Fibroblast of lung (primary cell): ENCODE measurements at places on chromosomes 2 and 18. TPM values are rescaled to one million over a fixed set of nuclear protein-coding genes. Genes with fewer than 3 reads are reported as not detected.

DSC3 gene
- 0.01 and 0.02 TPM in 2 replicates for polyA plus RNA-seq

DSG1 gene
- not detected in 2 replicates for polyA plus RNA-seq

PSMA8 gene
- polyA plus RNA-seq, result not detected in 2 replicates

PIEZO2 gene
- 1.2 and 6.9 TPM in 2 replicates for polyA plus RNA-seq

REG3A gene
- polyA plus RNA-seq, result not detected in 2 replicates

GRHL1 gene
- 0.65 and 0.69 TPM in 2 replicates for polyA plus RNA-seq

RAB11FIP5 gene
- polyA plus RNA-seq, result 27.7 TPM in 2 replicates

UGT1A4 gene
- polyA plus RNA-seq, result not detected in 2 replicates

ZFP36L2 gene
- 26.7 and 29.6 TPM in 2 replicates for polyA plus RNA-seq

CHRNA1 gene
- polyA plus RNA-seq, result 0.73 and 1.1 TPM in 2 replicates

PKDCC gene
- polyA plus RNA-seq, result 48.4 and 70.3 TPM in 2 replicates

SGO2 gene
- 6.9 and 15.5 TPM in 2 replicates for polyA plus RNA-seq

C2orf15 gene
- 0.07 and 0.09 TPM in 2 replicates for polyA plus RNA-seq

SPDYA gene
- polyA plus RNA-seq, result 0.06 and 0.09 TPM in 2 replicates

SLC16A14 gene
- polyA plus RNA-seq, result 1.8 and 1.9 TPM in 2 replicates

GKN1 gene
- not detected in 2 replicates for polyA plus RNA-seq

- DNase-seq, result no peak
Measured at GRCh38 chr2:7625392-7626138, 708.4 kb downstream of the RNF144A start.

GRCh38 chr2:8481463-8482009 is 200.3 kb upstream of the ID2 start:
- DNase-seq, result no peak

DNA sequence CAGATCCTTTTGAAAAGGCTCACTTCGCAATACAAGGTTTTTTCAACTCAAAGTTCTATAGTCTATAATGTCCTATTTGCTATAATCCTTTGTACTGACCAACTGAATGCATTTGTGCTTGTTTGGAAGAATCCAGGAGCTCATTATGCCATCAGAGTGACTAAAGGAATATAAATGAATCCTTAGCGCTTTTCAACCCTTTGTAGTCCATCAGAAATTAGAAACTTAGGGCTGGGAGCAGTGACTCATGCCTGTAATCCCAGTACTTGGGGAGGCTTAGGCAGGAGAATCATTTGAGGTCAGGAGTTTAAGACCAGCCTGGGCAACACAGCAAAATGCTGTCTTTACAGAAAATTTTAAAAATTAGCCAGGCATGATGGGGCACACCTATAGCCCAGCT is 330.2 kb upstream of the CHAC2 start:
- peak; percentile 66 for DNase-seq

GRCh38 chr2:173130496-173131465 is 55.1 kb downstream of the MAP3K20 start:
- no peak for DNase-seq

GRCh38 chr18:56651771-56652092 is 573 bp downstream of the WDR7 start:
- DNase-seq, result no peak

DNA sequence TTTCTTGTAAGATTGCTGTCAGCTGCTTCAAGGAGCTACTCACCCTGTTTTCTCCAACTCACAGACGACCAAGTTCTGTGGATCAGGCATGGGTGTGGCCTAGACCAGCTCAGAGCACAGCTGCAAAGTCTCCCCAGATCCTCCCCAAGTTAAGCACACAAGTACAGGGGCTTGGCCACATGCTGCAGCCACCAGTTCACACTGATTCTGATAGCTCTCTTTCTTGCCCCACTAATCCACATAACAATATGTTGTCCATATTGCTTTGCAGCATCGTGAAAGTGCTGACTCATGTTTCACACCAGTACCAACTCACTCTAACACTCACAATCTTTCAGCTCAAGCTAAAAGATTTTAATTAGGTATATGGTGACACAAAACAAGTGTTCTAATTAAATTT is 437.0 kb downstream of the PARD3B start:
- peak; percentile 14 for DNase-seq

- DNase-seq, result no peak
Measured at GRCh38 chr2:184633726-184634125, 35.4 kb downstream of the ZNF804A start.

- DNase-seq, result no peak
Measured at GRCh38 chr2:72570413-72570812, 255.4 kb downstream of the EXOC6B start.

- no peak for DNase-seq
Measured at GRCh38 chr2:73825408-73825807, 3.4 kb upstream of the STAMBP start.

DNA sequence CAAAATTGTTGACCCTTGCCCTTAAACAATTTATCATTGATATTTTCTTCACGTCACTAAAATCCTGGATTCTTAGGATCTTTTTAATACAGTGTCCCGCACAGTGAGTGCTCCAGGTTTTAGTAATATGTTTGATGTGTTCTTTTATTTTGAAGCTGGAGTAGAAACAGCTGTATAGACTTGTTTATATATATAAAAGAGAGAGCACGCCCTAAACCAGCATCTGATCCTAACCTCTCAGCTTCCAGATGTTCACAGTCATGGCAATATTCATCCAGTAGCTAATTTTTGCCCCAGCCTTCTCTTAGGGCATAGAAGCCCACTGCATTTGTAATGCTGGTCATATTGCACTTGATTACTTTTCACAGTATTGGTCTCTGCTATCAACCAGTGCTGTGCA is 170.0 kb upstream of the EPAS1 start:
- DNase-seq, result peak; percentile 52

DNA sequence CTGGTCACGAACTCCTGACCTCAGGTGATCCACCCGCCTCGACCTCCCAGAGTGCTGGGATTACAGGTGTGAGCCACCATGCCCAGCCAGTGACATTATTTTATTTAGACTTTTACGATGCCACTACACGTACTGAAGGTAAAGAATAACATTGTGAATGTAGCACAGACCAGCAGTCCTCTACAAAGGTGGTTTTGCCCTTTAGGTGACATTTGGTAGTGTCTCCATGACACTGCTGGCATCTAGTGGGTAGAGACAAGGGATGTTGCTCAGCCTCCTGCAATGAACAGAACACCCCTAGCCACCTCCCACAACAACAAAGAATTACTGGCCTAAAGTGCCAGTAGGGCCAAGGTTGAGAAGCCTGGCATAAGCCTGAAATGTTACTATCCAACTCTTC is 69.5 kb downstream of the MYOM1 start:
- DNase-seq, result no peak

GRCh38 chr18:26008096-26008495 is 82.3 kb downstream of the SS18 start:
- no peak for DNase-seq

DNA sequence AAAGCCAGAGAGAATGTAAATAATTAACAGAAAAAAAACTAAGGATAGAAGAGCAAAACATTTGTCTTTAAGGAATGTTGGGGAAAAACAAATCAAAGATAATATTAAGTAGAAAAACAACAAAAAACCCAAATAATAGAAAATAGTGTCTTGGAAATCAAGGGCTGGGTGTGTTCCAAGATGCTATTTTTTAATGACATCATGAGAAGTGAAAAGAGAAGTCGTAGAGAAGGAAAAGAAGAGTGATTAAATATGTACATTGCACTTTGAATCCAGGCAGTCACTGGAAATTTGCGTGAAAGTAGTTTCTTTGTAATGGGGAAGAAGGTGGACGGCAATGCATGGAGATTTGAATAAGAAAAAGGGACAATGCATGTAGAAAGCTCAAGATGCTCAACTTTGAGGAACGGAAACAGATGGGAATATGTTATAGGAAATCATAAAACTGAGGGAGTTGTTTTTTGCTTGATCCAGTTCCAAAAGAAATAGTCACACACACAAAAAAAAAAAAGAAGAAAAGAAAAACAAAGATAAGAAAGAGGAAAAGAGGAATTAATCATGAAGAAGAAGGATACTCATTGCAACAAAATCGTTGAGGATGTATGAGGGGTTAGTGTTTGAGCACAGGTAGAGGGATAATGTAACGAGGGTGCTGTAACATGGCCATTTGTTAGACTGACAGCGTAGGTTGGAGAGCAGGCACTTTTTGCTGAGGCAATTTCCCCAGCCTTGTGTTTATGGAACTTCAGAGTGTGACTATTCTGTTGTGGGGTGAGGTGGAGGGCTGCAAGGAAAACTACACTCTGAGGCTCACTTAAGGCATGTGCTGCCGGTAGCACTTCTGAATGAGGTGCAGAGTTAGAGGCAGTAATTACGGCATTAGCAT is 184.1 kb downstream of the CALCRL start:
- no peak for DNase-seq

DNA sequence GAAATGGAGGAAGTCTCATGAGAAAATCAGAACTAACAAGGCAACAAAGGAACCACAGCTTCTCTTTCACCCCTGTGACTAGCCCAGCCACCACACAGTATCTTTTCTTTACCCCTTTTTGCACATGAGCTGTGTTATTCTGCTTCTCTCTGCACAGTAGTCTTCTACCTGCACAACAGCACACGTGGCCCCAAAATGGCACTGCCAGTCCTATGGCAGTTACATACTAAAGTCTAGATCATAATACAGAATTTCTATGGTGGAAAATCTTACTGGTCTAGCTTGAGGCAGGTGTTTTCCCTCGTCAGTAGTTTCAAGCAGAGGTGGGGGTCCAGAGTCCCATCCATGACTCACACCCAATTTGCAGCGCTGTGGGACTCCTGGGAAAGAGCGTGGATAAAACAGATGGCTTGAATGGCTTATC is 177.7 kb downstream of the DIS3L2 start:
- no peak for DNase-seq
